ENCODE measurements at places on chromosomes 11 and 22.

DNA sequence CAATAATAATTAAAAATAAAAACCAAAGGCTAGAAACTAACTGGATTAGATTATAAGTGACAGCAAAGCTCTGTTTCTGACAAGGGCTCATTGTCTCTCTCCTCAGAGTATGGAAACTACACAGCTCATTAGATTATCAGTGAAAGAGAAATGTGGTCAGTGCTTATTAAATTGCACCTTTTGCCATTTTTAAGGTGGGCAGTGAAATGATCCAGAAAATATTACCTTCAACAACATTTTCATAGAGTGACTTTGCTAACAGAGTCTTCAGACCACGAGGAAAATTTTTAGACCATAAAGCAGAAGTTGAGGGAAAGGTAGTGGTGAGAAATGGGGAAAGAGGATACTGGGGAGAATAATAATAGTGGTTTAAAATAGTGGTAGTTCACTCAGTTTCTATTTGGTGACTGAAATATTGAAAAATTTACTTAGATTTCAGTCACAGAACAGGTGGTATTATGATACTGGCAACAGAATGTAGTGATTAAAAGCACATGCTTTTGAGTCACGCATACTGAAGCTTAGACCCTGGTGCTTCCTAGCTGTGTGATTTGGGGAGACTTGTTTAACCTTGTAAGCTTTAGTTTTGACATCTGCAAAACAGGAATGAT, 684.0 kb upstream of the CCDC90B start:
- no peak for DNase-seq

GRCh38 chr22:48850658-48851287, 976.9 kb downstream of the BRD1 start:
- no peak for DNase-seq

GRCh38 chr11:80515097-80515496, 1074.3 kb upstream of the TENM4 start:
- no peak for DNase-seq

DNA sequence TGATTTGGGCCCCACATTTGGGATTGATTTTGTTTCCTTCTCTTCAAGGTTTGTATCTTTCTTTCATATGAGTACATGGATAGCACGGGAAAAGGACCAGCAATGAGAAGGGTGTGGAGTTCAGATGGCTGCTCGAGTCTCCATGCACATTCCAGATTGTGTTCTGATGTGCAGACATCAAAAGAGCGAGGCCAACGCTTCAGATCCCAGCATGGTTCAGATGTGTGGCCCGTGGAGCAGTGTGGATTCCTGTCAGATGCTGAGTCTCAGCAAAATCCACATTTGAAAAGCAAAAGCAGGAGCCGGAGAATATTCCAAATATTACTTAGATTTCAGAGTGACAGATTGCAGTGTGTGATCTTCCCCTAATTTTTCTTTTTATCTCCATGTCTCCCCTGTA, 219.4 kb downstream of the DBX1 start:
- DNase-seq, result no peak

GRCh38 chr11:25970726-25971508, 361.0 kb upstream of the ANO3 start:
- no peak for DNase-seq

All from left kidney (tissue), 8 donors.